GM12892 (cell line): ENCODE measurements at places on chromosomes 12 and 14.

- no peak for DNase-seq
Measured at GRCh38 chr14:76186308-76187027, 34.7 kb downstream of the GPATCH2L start.

GRCh38 chr12:110732572-110732971, 10.1 kb downstream of the PPP1CC start:
- DNase-seq, result no peak

- DNase-seq, result no peak
Measured at GRCh38 chr12:98058213-98058612, 457.2 kb upstream of the TMPO start.

GRCh38 chr14:40213701-40214100, 781.5 kb upstream of the FBXO33 start:
- DNase-seq, result no peak

- no peak for DNase-seq
Measured at GRCh38 chr14:71554323-71554722, 377.9 kb upstream of the RGS6 start.

- DNase-seq, result no peak
Measured at GRCh38 chr12:132296063-132296462, 33.3 kb downstream of the GALNT9 start.

DNA sequence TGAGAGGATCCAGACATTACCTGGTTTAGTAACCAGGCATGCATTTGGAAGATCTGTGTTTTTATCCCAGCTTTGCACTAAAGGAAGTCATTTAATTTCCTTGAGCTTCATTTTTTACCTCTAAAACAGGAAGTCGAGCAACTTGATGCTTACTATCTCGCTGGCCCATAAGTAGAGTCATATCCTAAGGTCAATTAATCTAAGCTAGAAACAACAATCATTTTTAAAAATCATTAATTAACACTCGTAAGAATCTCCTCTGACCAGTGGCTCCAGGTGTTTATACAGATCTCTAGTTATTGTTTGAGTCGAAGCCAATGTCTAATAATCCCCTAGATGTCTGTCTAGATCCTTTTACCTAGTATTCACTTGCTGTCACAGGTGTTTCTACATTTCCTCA, 355.8 kb upstream of the DCN start:
- DNase-seq, result no peak

GRCh38 chr14:64509036-64509435, 4.5 kb downstream of the ZBTB1 start:
- no peak for DNase-seq

DNA sequence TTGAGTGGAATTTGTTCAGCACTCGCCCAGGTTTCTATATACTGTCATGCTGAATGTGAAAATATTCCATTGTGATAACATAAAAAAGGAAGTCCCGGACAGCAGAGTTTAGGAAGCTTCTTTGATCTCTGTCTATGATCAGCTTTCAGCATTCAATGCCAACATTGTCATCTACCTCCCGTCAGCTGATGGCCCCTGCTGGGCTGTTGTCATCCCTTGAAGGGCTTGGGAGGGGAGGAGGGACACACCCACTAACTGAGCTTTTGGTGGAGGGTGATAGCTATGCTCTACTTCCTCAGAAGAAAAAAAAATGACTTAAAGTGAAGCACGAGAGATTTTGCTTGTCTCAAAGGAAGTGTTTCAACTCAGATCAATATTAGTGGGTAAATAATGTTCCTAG, 4.7 kb upstream of the KRT77 start:
- no peak for DNase-seq
